ENCODE measurements at places on chromosomes 1 and 21.

DNA sequence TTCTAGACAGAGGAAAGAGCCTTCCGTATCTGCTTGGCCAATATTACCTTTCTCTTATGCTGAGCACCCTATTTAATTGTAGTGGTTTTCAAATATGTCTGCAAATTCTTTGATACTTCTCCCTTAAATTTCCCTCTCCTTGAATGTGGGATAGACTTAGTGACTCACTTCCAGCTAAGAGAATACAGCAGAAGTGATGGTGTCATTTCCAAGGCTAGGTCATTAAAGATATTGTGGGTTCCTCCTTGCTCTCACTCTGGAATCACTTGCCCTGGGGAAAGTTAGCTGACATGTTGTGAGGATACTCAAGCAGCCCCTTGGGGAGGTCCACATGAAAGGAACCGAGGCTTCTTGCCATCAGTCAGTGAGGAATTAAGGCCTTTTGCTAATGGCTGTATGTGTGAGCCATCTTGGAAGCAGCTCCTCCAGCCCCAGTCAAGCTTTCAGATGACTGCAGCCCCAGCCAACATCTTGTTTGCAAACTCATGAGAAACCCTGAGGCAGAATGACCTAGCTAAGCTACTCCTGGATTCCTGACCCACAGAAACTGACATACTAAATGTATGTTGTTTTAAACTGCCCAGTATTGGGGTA is 8.1 kb upstream of the CITED4 start:
- DNase-seq, result peak; percentile 56

DNA sequence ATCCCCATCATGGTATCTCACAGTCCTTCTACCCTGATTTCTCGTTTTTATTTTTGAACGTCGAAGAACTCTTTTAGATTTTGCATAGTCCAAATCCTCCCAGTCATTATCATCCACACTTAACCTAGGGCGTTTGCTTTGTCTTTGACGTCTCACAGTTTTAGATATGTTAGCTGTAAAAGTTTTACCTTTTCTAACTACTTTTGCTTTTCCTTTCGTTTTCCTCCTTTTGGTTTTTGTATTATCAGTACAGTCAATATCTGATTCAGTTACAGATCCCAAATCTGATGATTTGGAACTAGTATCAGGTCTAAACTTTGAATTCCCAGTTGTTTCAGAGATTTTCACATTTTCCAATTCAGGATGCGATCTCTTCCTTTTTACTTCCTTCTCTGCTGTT is 13.1 kb upstream of the PSMG1 start:
- no peak for DNase-seq

DNA sequence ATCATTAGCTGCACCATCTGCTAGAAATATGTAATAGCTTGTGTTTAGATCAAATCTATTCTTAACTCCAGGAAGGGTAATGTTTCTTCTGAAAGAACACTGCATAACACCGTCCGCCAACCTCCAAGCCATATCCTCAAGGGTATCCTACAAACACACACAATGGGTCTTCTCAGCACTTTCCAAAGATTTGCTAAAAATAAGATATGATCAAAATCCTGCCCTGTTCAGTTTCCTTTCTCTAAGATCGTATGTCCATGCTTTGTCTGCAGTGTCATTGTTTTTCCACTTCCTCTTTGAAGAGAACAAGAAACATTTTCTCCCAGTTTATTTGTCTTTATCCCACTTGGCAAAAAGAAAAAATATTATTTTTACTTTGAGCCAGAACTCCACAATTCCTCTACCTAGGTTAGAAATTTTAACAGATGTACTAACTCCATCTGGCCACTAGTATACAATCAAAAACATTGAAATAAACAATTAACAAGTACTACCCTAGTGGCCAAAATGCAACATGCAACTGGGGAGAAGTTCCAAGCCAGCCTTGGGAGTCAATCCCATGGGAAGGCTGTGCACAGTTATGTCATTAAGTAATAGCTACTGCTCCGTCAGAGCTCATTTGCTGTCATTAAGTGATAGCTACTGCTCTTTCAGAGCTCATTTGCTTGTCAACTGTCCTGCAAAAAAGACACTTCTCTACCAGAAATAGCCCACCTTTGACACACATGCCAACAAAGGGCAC is 37.8 kb downstream of the FRRS1 start:
- peak; percentile 28 for DNase-seq

DNA sequence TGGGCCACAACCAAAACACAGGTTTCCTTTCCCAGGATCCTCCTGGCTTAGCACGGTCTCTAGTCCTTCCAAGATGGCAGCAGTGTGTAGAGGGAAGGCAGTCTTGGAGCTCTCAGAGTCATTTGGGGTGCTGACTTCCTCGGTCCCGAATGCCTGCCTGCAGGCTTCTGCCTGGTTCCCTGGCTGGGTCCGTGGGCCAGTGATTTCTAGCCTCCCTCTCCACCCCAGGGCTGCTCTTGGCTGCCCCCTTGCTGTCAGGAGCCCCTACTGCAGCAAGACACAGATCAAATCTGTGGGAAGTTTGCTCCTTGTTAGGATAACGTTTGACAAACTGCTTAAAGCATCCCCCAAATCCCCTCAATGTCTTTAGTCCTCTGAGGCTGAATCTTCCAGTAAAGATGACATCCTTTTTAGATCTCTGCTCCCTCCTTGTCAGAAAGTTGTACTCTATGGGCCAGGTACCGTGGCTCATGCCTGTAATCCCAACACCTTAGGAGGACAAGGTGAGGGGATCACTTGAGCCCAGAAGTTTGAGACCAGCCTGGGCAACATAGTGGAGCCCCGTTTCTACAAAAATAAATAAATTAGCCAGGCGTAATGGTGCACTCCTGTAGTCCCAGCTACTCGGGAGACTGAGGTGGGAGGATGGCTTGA is 272.5 kb downstream of the RRAGC start:
- no peak for DNase-seq

GRCh38 chr21:21111309-21111920 is 113.2 kb downstream of the NCAM2 start:
- DNase-seq, result no peak

- no peak for DNase-seq
These were observed 54.1 kb upstream of the ABCG1 start for GRCh38 chr21:42164818-42165217.

DNA sequence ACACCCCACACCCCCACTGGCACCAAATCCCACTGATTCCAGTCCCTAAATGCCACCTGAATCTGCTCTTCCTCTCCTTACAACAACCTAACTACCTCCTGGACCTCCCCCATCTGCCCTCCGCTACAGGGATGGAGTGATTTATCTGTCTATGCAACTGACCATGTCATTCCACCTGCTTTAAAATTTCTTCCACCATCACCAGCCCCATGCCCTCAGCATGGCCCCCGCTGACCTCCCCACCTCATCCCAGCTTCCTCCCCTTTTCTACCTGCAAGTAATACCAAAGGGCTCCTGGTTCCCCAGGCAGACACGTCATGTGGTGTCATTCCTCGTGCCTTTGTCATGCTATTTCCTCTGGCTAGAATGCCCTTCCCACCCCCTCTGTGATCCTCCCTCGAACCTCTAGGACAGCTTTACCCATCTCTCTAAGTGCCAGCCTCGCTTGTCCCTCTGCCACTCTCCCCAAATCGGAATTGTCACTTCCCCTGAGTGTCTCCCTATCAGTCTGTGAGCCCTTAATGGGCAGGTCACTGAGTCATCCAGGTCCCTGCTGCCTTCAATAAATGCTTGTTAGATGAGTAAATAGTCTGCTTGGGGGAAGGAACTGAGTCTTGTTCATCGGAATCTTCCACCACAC is 3.7 kb downstream of the GJB4 start:
- peak; percentile 9 for DNase-seq

DNA sequence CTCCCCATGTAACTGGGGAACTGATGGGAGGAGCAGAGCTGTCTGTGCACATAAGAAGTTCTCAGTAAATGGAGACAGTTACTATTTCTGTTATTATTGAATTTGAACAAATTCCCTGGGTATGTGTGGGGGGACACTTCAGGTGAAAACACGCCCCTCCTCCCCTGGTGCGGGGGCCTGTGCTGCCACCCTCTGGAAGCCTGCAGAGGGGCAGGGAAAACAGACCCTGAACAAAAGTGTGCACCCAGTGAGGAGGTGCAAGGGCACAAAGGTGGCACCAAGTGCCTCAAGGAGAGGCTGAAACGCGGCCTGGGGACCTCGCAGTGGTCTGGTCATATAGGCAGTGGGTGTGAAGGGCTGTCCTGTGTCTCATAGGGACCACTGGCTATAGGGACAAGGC is 18.2 kb upstream of the NADK start:
- DNase-seq, result no peak

- no peak for DNase-seq
These were observed 112.6 kb upstream of the ADAR start for GRCh38 chr1:154720328-154721297.

DNA sequence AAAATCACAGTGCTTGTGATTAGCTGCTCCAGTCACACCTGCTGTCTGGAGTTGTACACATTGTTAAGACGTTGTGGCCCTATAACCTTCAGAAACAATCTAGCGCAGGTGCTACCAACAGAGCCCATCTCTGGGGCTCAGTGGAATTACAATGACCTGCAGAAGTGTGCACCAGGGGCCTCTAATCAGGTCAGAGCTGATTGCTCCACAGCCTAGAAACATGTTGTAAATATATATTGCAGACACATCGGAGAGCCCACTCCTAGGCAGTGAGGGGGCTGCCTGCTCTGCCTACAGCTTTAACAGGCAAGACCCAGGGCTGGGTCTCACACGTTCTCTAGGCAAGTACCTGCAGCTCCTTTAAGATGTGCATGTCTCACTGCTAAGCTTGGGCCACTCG is 302.0 kb downstream of the SIPA1L2 start:
- DNase-seq, result no peak

- DNase-seq, result no peak
These were observed 291.0 kb downstream of the CHRM3 start for GRCh38 chr1:239677362-239677761.

GRCh38 chr1:169367096-169367685 is 406 bp downstream of the NME7 start:
- no peak for DNase-seq

DNA sequence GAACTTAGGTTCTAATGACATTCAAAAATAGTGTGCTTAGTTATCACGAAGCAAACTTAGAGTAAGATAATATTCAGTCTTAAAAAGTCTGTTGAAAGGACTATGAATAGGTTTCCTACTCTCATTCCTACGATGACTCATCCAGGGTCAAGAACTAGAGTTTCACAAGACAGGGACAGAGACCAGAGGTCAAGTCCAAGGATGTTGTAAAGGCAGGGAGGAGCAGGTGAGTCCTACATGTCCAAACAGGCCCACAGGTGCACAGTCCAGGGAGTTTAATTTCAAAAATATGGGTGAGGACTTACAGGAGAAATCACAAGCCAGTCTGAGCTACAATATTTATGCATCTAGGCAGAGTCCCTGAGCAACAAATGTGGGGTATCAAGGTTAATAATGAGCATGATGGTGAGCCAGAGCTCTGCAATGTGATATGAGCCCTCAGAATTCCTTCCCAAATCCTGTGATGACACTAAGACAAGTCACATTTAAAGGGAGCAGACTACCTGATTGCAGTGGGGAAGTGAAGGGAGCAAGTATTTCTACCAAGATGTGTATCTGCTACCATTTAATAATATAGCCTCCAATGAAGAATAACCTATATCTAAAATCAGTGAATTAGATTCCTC is 100.0 kb upstream of the NRIP1 start:
- DNase-seq, result no peak

DNA sequence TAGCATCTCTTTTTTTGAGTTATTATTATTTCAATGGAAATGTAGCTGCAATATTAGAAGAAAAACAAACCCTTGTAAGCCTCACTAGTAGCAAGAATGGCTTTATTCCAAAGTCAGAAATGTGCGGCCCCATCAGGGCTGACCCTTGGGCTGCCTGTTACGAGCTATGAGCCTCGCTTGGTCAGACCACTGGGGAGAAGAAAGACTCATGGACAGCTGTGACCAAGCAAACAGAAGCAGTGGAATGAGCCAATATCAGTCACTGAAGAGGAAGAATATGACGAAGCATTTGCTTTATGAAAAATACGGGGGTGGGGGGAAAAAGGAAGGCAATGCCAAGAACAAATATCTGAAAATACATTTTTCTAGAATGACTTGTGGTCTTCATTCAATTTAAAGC is 504.5 kb downstream of the LMO4 start:
- peak; percentile 91 for DNase-seq

DNA sequence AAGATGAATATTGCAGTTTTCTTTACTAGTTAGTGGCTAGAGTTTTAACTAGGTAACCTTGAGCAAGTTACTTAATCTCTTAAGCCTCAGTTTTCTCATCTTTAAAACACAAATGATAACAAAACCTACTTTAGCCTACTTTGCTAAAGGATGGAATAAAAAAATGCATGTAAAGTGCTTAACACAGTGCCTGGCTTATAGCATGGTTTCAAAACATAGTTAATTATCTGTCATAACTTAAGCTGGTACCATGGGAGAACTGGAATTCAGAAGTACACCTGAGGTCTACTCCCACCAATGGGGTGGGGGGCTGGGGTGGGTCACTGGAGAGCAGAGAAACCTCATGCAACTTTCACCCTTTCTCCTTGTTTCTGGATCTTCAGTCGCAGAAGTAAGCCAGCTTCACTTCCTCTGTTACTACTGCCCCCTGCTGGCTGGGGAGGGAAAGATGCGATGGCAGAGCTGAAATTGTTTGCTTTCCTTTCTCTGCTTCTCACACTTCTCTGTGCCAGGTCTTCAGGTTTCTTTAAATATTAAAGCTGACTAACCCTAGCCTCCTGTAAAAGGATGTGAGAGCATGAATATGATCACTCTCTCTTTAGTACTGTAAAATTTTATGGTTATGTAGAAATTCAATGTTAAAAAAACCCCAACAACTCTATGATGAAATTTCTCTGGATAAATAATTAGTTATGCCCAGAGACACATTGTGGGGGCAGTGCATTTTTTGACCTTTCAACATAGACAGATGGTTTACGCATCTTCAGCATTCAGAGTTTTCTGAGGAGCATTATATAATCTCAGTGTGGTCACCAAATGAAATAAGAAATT is 324.2 kb downstream of the HLX start:
- DNase-seq, result peak; percentile 74

GRCh38 chr1:232393444-232394146 is 236.3 kb downstream of the SIPA1L2 start:
- no peak for DNase-seq
